ENCODE measurements at places on chromosomes 12 and 14. TPM values are rescaled to one million over a fixed set of nuclear protein-coding genes. Genes with fewer than 3 reads are reported as not detected.

The IGF1 gene
- total RNA-seq: 18.1 TPM

- no peak for DNase-seq
These were observed 3.7 kb downstream of the KIF5A start for GRCh38 chr12:57553343-57554202.

- no peak for DNase-seq
These were observed 14.0 kb downstream of the CCND2 start for GRCh38 chr12:4287325-4288211.

DNA sequence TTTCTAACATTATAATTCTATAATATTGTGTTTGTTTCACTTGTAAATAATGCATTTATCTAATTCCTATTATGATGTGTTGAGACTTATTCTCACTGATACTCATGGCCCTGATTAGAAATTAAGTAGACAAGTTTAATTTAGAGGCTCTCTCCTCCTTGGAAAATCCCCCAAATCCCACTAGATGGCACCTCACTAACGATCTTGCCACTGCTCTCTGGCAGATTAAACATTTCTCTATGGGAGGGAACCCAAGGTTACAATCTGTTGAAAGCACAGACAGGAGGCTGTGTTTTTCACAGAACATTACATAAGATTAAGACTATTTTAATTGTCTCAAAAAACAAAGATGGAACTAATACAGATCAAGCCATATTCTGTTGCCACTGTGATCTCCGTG lies 318.7 kb downstream of the LRFN5 start:
- peak; percentile 14 for DNase-seq

GRCh38 chr14:70359076-70359424 lies 433 bp downstream of the COX16 start:
- no peak for DNase-seq

GRCh38 chr12:94590428-94590827 lies 59.9 kb downstream of the TMCC3 start:
- no peak for DNase-seq

DNA sequence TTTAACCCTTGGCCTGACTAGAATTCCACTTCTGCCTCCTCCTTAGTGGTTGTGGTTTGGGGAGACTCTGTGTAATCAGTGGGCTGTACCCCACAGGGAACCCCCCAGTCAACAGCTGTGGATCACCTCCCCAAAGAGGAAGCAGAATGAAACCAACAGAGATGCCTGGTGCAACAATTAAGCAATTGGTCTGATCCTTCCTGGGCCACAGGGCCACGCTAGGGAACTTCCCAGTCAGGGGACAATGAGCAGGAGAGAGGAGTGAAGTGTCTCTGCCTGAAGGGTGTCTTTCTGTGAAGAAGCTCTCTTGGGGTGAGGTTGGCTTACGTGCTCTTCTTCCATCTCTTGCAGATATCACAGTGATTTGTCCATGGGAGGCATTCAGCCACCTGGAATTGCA lies 8.2 kb downstream of the PDE6H start:
- DNase-seq: no peak

The POTEM gene
- total RNA-seq: not detected
